ENCODE measurements at places on chromosomes 7 and 10.

DNA sequence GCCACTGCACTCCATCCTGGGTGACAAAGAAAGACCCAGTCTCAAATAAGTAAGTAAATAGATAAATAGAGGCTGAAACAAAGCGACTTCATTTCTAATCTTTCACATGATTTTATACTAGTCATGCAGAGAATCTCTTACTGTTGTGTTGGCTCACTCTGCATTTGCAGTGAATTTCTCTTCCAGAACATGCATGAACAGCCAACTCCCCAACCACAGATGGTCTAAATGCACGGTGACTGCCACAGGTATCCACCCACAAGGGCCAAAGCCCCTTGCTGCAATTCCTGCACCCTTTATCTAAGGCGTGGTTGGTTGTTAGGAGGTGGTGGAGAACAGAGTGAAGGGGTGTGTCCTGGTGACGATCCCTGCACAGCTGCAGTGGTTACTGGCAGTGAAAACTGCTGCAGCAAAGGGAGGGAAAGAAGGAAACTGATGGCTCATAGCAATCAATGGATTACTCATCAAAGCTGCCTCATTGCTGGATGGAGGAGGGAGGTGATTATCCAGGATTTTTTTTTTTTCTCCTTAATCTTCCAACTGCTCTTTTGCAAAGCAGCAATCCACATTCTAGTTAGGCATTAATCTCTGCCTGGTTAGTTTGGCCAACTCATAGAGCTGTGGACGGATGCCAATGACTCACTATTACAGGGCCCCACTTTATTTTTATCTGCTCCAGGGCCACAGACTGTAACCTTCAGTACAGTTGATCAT, 50.6 kb downstream of the PRTFDC1 start:
- no peak for DNase-seq

- DNase-seq = no peak
Measured at GRCh38 chr7:40977533-40977932, 725.4 kb downstream of the INHBA start.

GRCh38 chr10:132106431-132106830, 40.7 kb downstream of the JAKMIP3 start:
- DNase-seq = no peak

GRCh38 chr7:80922253-80923049, 3.6 kb upstream of the SEMA3C start:
- no peak for DNase-seq

GRCh38 chr10:119652361-119652730, 1.2 kb downstream of the BAG3 start:
- no peak for DNase-seq

DNA sequence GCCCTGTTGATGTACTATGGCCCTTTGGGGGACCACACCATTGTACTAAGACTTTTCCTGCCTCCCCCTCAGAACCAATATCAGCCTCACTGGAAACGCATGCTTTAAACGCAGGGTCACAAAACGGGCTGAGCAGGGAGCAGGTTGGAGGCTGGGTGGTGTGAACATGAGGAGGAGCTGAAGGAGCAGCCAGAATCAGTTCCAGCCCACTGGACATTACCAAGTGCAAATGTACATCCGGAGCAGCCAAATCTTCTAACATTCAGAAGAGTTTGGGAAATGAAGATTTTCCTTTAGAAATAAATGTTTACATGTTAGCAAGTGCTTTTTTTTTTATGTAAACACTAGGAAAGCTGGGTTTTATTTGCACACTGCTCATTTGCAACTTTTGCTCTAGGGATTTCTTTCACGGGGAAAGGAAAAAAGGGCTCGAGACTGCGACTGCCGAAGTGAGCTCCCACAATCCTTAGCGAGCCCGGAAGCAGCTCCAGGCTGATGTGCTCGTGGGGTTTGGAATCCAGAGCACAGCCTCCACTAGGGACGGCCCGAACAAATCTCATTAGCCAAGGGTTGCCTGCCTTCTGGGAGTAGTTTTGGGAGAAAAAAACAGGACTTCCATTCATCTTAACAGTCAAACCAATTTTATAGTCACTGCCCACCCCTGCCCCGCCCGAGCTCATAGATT, 108.0 kb upstream of the YAE1 start:
- no peak for DNase-seq

All from stimulated activated CD8-positive, alpha-beta memory T cell treated with anti-CD3 and anti-CD28 coated beads, Interleukin-4, amount 100 ng/mL, for 1 hour (primary cell).